ENCODE measurements at places on chromosomes 2 and 18.
A peak's percentile ranks its signal among the peaks of the same experiment; 100 is the strongest.

GRCh38 chr2:240277073-240277806, 136.8 kb upstream of the OTOS start:
- DNase-seq, result no peak

GRCh38 chr18:73728657-73729056, 419.0 kb downstream of the FBXO15 start:
- DNase-seq, result no peak

GRCh38 chr2:178109813-178110212, 2.4 kb upstream of the RBM45 start:
- DNase-seq, result no peak

GRCh38 chr2:177076636-177077179, 135.9 kb upstream of the HNRNPA3 start:
- no peak for DNase-seq

- no peak for DNase-seq
Measured at GRCh38 chr2:73963385-73964120, 21.2 kb upstream of the TET3 start.

GRCh38 chr2:230690439-230690838, 22.2 kb upstream of the CAB39 start:
- no peak for DNase-seq

- no peak for DNase-seq
Measured at GRCh38 chr2:239329972-239330572, 70.7 kb downstream of the HDAC4 start.

GRCh38 chr18:9808295-9809241, 77.2 kb upstream of the TXNDC2 start:
- DNase-seq, result no peak

DNA sequence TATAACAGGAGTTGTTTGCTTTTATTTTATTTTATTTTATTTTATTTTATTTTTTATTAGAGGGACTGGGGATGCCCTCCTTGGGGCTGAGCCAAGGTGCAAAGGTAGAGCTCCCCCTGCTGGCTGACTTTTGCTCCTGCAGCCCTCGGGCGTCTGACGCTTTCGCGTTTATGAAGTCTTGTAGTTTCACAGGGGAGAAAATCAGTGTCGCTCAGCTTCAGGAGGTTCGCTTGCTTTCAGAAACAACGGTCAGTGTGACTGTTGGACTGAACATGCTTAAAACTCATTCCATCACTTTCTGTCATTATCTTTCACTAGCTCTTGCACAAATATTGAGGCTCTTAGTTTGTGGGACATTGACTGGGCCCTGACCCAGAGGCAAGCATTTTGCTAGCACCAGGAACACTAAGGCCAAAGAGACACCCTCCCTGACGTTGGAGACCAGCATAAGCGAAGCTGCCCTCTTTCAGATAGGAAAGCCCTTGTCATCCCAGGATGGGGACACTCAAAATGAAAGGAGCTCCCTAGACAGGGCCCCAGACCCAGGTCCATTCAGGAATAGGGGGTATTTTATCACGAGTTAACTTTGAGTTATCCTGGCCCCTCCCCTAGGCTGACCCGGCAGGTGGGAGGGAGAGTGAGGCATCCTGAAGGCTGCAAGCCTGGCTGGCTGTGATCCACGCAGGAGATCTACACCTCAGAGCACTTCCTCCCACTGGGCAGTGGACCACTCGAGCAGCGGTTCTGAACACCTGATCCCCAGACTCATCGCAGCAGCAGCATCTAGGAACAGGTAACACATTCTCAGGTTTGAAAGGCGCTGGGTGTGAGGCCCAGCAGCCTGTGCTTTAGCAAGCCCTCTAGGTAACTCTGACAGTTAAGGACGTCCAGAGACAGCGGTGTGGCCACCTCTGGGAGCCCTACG, 34.4 kb downstream of the LGALSL start:
- DNase-seq, result peak; percentile 32

DNA sequence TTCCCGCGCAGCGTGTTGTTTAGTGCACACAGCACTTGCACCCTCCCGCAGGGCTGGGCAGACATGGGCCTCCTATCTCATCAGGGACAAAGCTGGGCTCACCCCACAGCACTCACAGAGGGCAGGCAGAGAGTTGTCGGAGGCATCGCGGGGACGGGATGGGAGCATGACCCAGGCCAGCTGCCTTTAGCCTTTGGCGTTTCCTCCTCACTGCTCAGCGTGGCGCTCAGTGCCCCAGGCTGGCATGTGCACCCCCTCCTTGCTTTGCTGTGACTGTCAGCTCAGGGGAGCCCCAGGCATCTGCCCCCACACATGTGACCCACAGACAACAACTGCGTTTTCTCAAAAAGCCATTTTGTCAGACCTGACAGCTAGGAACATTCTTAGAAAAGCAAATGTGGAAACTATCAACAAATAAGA, 101.1 kb downstream of the RNF144A start:
- DNase-seq, result no peak

DNA sequence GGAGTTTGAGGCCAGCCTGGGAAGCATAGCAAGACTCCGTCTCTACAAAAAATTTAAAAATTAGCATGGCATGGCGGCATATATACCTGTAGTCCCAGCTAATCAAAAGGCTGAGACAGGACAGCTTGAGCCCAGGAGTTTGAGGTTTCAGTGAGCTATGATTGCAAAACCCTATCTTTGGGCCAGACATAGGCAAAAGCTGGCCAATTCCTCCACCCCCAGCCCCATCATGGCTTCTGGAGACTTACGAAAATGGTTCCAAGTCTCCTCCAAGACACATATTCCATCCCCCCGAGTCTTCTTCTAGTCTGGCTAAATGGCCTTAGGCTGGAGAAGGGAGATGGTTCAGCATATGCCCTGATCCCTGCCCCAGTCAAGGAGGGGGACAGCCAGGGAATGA, 172.8 kb upstream of the HAAO start:
- DNase-seq, result no peak

GRCh38 chr2:102277202-102277700, 34.1 kb upstream of the IL1RL1 start:
- no peak for DNase-seq

DNA sequence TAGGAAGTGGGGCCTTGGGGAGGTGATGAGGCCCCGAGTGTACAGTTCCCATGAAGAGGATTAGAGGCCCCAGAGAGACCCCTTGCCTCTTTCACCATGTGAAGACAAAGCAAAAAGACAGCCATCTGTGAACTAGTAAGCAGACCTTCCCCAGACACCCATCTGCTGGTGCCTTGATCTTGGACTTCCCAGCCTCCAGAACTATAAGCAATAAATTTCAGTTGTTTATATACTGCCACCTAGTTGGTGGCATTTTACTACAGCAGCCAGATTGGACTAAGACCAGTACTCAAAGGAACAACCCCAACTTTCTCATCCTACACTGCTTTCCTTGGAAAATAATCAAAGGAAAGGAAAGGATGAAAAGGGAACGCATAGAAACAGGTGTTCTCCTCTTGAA, 27.9 kb upstream of the CREG2 start:
- no peak for DNase-seq

DNA sequence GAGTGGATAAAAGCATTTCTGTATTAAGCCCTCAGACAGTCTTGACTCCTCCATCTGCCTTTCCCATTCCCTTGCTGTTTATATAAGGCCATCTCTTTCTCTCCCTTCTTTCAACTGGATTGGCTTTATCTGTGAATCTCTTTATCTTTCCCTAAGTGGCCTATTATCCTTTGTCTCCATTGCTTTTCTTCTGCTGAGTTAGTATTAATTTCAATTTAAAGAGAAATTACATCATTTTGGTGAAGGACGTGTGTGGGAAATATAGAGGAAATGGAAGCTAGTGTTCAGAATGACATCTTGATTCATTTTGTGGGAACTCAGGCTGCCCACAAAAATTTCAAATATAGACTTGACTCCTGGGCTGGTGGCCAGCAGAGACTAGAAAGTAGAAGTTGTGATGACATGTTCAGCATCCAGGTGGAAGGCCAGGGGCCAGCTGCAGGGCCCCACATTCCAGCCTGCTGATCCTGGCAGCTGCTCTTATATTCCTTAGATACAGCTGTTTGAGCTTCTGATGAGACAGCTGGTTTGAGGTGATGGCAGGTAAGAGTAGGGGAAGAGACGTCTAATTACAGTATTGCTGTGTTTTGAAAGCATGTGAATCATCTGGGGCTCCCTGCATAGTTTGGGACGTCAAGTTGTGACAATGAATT, 52.3 kb downstream of the DIS3L2 start:
- DNase-seq, result no peak

- no peak for DNase-seq
Measured at GRCh38 chr2:85017411-85018048, 46.6 kb downstream of the KCMF1 start.

GRCh38 chr2:71576541-71576940, 123.2 kb downstream of the DYSF start:
- DNase-seq, result no peak

DNA sequence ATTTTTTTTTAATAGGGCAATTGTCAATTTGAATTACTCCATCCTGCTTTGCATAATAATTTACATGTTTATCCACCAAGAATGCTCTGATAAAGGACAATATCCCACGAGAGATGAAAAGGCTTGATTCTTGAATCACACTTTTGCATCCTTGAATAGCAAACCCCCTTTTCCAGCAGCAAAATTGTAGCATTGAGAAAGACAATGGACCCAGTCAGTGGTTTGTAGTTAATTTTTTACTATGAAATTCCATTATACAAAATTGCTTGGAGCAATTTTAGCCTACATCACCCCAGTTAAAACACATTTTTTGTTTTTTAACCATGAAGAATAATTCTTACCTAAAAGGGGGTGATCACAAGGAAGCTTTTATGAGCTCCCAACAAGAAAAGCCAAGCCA, 255.1 kb downstream of the RND3 start:
- no peak for DNase-seq

DNA sequence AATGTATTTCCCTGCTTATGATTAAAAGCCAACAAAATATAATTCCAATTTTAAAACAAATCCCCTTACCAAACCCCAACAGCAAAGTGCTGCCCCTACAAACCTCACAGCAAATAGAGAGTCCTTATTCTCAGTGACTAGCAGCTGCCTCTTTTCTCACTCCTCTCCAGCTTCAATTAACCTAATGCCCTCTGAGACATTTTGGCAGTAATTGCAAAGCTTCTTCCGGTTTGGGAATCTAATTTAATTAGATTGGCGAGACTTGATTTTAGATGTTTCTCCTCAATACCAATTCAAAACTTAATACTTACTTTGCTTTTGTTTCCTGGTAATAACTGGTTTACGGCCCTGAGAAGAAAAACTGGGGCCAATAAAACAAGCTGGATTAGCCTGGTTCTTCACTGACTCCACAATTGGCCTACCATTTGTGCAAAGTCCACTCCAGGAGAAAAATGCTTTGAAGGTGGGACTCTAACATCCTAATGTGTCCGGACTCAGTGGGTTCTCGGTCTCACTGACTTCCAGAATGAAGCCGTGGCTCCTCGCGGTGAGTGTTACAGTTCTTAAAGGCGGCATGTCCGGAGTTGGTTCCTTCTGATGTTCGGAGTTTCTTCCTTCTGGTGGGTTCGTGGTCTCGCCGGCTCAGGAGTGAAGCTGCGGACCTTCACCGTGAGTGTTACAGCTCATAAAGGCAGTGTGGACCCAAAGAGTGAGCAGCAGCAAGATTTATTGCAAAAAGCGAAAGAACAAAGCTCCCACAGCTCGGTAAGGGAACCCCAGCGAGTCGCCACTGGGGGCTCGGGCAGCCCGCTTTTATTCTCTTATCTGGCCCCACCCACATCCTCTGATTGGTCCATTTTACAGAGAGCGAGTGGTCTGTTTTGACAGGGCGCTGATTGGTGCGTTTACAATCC, 52.8 kb downstream of the SLC35F5 start:
- no peak for DNase-seq

GRCh38 chr2:56889738-56890137, 705.9 kb downstream of the CCDC85A start:
- no peak for DNase-seq

- no peak for DNase-seq
Measured at GRCh38 chr2:105181282-105181681, 60.3 kb upstream of the GPR45 start.

- DNase-seq, result no peak
Measured at GRCh38 chr2:95043300-95044093, 18.0 kb downstream of the MAL start.

- no peak for DNase-seq
Measured at GRCh38 chr2:41084321-41084720, 632.4 kb upstream of the SLC8A1 start.

DNA sequence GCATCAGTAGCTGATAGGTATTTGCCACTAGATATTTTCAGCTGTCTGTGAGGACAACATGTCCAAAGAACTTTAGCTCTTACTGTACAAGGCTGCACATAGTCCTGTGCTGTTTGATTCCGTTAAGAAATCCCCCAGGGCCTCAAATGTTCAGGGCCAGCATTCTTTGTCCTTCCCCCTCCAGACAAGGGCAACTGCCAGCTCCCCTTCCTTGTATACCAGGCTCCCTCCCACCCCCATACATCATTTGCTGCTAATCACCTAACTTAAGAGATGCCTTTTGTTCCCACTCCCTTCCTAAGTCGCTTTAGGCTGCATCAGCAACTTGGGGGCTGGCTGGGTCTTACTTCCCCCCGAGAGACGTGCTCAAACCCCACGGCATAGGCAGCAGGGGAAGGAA, 138.7 kb downstream of the CDH20 start:
- DNase-seq, result no peak

DNA sequence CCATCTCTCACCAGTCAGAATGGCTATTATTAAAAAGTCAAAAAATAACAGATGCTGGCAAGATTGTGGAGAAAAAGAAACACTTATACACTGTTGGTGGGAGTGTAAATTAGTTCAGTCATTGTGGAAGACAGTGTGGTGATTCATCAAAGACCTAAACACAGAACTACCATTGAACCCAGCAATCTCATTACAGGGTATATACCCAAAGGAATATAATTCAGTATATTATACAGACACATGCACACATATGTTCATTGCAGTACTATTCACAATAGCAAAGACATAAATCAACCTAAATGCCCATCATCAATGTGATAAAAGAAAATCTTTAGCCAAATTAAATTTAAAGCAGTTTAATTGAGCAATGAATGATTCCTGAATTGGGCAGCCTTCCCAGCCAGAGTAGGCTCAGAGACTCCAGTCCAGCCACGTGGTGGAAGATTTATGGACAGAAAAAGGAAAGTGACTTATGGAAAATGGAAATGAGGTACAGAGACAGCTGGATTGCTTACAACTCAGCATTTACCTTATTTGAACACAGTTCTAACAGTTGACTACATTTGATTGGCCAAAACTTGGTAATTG, 377.1 kb upstream of the SLC39A10 start:
- DNase-seq, result no peak

DNA sequence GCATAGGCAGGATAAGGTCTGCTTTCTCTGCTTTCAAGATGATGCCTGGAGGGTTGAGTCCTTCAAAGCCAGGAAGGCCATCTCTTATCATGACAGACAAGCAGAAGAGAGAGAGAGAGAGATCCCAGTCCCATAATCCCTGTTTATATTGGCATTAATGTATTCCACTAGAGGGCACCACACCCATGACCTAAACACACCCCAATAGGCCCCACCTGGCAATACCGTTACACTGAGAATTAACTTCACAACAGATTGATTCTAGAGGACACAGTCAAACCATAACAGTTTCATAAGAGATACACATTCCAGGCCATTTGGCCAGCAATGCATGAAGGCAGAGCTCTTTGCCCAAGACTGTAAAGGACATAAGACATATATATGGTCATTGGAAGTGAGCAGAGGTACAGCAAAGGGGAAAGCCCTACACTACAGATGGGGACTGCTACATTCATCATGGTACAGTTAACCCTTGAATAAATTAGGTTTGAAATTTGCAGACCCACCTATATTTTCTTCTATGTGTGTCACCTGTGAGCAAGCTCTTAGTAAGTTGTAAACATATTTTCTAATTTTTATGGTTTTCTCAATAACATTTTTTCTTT, 1516.1 kb downstream of the RPIA start:
- DNase-seq, result no peak

GRCh38 chr2:190755772-190756415, 107.0 kb downstream of the NAB1 start:
- no peak for DNase-seq

- DNase-seq, result no peak
Measured at GRCh38 chr18:75727456-75727855, 300.0 kb upstream of the SMIM21 start.
